ENCODE measurements at places on chromosomes 5 and 9.

- no peak for DNase-seq
These were observed 110.2 kb downstream of the LHX2 start for GRCh38 chr9:124121725-124122124.

DNA sequence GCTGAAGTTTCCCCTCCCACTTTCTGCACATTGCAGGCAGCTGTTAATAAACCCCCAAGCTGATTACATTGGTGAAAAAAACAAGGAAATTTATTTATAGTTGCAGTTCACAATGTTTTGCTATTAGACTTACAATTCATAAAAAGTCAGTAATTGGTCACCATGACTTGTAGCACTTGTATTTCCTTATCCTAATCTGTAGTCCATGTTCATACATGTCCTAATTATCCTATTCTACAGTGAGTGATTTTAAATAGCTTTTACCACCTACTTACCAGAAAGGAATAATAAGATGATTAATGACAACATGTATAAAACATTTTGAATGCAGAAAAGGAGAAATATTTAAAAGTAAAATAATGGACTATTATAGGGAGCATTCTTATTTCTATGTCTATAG, 760.0 kb upstream of the RIOK2 start:
- DNase-seq: no peak

DNA sequence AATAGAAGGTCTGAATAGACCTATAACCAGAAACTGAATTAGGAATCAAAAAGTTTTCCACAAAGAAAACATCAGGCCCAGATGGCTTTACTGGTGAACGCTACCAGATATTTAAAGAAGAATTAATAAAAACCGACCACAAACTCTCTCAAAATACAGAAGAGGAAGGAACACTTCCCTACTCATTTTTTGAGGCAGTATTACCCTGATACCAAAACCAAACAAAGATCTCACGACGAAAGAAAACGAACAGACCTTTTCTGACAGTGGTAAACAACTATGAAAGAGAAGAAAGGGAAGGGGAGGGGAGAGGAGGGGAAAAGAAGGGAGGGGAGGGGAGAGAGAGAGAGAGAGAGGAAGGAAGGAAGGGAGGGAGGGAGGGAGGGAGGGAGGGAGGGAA, 13.5 kb downstream of the B4GALT1 start:
- no peak for DNase-seq

DNA sequence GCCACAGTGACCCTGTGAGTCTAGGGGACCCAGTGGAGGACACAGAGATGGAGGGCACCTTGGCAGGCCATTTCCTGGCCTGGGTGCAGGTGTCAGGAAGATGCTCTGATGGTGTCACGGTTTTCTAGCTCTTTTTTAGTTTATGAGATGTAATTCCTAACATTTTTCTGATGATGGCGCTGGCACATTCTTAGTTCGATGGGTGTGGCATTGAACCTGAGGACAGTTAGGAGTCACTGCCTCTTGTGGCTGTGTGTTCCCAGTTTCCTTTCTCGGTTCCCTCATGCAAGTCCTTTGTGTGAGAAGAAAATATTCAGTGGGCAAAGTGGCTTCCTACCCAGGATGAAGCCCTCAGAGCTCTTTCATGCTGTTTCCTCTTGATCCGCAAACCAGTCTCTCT, 129.4 kb upstream of the ICE1 start:
- no peak for DNase-seq

- no peak for DNase-seq
These were observed 5.5 kb downstream of the GIN1 start for GRCh38 chr5:103114440-103114839.

DNA sequence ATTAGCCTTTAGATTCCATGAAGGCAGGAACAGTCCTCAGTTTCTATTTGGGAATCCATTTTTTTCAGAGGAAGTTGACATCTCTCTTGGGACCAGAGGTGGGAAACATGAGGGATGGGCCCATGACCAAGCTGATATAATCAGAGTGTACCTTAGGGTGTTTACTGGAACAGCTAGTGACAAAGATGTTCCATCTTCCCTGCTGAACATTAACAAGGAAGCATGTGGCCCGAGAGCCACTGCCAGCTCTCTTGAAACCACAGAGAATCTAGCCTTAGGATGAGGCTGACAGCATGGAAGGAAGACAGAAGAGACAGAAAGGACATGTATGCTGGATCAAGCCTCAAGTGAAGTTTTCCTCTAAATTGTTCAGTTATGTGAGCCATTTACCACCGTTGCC, 16.0 kb downstream of the AQP3 start:
- DNase-seq: no peak
